ENCODE measurements at places on chromosomes 1 and 21.

- DNase-seq, result no peak
- H3K27ac ChIP-seq, result no peak overlapping the region
- H3K4me3 ChIP-seq, result no peak overlapping the region
- H3K4me1 ChIP-seq, result no peaks in the 10 kb centered on the region
- no peaks in the 10 kb centered on the region for H3K36me3 ChIP-seq
Observed at GRCh38 chr1:114024049-114024448, 44.8 kb downstream of the OLFML3 start.

DNA sequence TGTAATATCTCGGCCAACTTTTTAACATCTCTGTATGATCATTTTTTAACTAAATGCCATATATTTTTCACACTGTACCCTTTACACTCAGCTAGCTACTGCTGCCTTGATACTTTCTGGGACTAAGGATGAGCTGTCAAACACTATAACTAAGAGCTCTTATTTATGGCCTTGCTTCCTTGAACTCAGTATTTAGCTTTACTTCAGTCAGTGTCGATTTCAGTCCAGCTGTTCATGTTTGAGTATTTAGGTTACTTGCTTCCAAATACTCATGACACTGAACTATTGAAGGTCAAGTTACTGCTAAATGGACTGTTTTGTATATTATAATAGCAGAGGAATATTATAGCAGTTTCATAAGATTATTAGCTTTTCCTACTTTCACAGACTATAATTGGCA lies 25.9 kb upstream of the USP25 start:
- H3K27ac ChIP-seq, result no peak overlapping the region
- H3K27me3 ChIP-seq, result no peaks in the 10 kb centered on the region
- H3K4me3 ChIP-seq, result no peak overlapping the region
- no peaks in the 10 kb centered on the region for H3K4me1 ChIP-seq
- DNase-seq, result no peak
- H3K36me3 ChIP-seq, result no peaks in the 10 kb centered on the region

GRCh38 chr1:202164271-202165037 lies 4.1 kb upstream of the PTPN7 start:
- H3K27ac ChIP-seq, result no peak overlapping the region
- no peak for DNase-seq
- no peak overlapping the region for H3K4me3 ChIP-seq
- no peaks in the 10 kb centered on the region for H3K27me3 ChIP-seq
- no peaks in the 10 kb centered on the region for H3K36me3 ChIP-seq

- peak overlapping the region; percentile 84 for H3K4me3 ChIP-seq
- H3K27ac ChIP-seq, result no peak overlapping the region
- peaks cover 41% of the 10 kb centered on the region for H3K4me1 ChIP-seq
- no peak for DNase-seq
- no peaks in the 10 kb centered on the region for H3K27me3 ChIP-seq
- H3K36me3 ChIP-seq, result peaks cover 23% of the 10 kb centered on the region
Observed at GRCh38 chr1:203308328-203308922, 3.1 kb downstream of the BTG2 start.

- H3K36me3 ChIP-seq, result no peaks in the 10 kb centered on the region
- peaks cover 7% of the 10 kb centered on the region for H3K4me1 ChIP-seq
- H3K27me3 ChIP-seq, result no peaks in the 10 kb centered on the region
- no peak overlapping the region for H3K4me3 ChIP-seq
- no peak for DNase-seq
Observed at GRCh38 chr1:84156210-84156621, 12.1 kb downstream of the PRKACB start.

- peaks cover 29% of the 10 kb centered on the region for H3K36me3 ChIP-seq
- H3K27me3 ChIP-seq, result no peaks in the 10 kb centered on the region
- DNase-seq, result no peak
- H3K4me1 ChIP-seq, result peaks cover 20% of the 10 kb centered on the region
Observed at GRCh38 chr1:173995475-173995874, 26.7 kb downstream of the RC3H1 start.
